ENCODE measurements at places on chromosomes 4 and X.

- DNase-seq: no peak
Measured at GRCh38 chrX:29407357-29407756, 808.0 kb upstream of the MAGEB2 start.

DNA sequence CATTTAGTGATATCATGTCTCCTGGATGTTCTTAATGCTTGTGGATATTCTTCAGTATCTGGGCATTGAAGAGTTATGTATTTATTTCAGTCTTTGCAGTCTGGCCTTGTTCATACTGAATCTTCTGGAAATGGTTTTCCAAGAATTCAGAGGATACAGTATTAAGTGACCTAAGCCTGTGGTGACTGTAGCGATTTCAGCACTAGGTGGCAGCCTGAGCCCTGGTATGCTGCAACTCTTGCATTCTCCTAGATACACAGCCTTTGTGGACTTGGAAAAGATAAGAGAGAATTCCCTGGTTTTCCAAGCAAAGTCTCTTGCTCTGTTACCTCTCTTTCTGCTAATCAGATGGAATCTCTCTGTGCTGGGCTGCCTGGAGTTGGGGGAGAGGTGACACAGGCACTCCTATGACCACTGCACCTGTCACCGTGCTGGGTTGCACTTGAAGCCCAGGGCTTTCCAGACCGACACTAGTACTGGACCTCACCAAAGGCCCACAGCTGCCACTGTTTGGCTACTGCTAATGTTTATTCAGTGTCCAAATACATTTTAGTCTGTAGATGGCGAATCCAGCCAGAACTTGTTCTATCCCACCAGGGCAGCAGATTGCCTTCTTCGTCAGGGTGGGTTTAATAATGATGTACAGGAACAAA is 19.3 kb upstream of the SPIN2A start:
- no peak for DNase-seq

DNA sequence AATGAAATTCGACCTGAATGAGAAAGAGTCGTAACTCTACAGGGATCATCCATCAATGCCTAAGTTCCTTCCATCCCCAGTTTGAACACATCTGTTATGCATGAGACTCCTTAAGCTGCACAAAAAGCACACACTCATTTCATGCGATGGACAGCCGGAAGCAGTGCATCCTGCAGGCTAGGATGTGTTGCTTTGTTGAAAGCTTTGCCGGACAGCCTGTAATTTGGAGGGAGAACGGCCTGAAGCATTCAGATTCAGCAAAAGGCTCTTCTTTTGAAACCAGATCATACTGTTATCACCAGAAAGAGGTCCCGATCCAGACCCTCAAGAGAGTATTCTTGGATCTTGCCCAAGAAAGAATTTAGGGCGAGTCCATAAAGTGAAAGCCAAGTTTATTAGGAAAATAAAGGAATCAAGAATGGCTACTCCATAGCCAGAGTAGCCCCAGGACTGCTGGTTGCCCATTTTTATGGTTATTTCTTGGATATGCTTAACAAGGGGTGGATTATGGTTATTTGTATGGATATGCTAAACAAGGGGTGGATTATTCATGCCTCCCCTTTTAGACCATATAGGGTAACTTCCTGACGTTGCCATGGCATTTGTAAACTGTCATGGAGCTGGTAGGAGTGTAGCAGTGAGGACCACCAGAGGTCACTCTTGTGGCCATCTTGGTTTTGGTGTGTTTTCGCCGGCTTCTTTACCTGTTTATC is 48.1 kb upstream of the DHRSX start:
- DNase-seq: no peak

DNA sequence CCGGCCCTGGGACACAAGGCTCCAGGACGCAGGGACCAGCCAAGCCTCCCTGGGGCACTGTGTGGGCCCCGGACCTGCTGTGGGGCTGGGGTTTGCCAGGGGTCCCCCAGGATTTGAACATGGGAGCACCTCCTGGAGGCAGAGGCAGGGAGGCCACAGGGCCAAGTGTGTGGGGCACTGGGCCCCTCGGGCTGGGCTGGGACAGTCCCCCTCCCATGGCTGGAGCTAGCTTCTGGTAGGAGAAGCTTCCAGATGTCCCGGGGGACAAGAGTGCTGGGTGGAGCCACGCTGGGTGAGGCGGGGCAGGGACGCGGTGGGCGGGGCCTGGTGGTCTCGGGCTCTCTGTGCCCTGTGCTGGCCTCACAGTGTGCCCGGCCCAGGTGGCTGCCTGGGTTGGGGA is 18.6 kb downstream of the FGFRL1 start:
- no peak for DNase-seq

DNA sequence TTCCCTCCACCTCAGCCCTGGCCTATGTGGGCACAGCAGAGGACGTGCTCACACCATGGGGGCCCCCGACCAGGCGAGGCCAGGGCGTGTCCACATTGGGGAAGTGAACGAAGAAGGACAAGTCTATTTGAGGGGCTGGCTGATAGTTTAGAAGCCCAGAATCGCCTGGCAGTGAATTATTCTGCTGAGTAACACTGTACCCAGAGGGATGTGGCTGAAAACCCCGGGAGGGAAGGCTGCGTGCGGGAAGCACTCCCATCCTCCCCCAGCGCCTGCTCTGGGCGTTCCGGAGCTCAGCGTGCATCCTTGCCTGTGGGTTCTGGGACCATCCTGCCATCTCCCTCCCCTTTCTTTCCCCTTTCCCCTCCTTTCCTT is 66.6 kb downstream of the TRMT44 start:
- DNase-seq: no peak

DNA sequence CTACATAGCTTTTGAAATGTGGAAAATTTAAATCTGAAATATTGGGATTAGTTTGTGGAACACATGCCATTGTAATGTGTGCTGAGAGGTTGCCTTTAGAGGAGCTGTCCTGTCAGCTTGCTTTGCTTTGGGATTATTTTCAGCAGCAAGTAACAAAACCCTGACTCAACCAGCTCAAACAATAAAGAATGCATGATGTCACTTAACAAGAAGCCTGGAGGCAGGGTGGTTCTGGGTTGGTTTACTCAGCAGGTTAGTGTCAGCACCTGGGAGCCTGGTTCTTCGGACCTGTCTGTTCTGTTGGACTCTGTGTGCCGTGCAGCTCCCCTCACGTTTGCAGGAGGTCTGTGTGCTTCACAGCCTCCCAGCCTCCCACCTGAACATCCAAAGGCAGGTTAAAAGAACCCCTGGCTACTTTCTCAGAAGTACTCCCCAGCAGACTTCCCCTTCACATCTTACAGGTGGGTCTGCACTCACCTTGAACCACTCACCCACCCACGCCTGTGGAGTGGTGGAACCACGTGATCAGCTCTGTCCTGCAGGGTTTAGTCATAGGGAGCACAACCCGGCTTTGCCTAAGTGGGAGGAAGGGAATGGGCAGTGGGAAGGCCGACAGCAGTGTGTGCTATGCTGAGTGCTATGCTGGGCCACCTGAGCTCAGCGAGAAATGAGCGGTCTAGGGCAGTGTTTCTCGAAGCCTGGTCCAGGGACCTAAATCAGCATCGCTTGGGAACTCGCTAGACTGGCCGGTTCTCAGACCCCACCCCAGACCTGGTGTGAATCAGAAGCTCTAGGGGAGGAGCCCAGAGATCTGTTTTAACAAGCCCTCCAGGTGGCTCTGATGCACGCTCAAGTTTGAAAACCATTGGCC is 20.4 kb downstream of the TMEM131L start:
- no peak for DNase-seq

DNA sequence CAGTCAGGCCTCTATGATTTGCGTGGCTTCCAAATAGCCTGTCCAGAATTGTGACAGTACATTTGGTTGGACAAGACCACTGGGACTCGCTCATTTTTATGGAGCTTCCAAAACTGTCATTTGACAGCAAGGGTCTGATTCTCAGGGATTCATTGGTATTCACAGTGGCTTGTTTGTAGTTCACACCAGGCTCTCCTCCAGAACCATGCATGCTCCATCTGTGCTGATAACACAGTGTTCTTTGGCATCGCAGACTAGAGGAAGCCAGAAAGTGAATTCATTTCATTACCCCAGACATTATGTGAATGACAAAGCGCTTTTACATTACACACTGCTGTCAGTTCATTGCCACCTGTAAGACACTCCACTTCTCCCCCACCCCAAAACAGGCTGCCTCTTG is 208.3 kb downstream of the ARHGAP10 start:
- DNase-seq: no peak

GRCh38 chr4:165609653-165610052 is 230.8 kb downstream of the CPE start:
- DNase-seq: no peak

DNA sequence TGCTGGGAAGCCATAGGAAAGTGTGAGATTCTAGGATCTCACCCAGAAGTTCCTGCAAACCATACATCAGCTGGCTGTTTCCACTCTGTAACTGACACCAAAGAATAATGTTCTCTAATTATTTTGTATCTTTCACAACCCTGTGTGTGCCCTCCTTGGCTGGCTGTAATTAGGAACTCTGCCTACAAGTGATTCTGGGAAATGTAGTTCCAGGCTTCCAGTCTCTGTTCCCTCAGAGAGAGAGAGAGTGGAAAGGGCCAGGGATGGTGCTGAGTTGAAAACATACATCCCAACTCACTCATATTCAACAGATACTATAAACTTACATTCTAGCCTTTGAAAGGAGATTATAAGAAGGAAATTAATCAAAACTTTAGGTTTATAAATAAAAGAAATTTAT is 57.5 kb upstream of the C1QTNF7 start:
- DNase-seq: no peak

DNA sequence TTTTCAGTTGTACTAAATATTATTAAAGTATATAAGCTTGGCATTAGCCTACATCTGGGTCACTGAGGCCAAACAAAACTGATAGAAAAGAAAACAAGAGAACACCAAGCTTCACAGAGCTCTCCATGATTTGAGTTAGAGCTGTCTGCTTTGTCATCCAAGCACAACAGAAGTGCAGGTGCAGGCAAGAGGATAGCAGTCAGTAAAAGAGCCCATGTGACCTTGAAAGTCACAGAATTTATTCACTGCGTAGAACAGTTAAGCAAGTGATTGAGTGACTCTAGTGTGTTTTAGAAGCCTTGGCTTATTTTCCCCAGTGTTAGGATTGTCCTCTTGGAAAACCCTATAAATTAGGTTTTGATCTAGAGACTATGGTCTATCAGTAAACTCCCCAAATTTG is 49.4 kb upstream of the PRDM5 start:
- no peak for DNase-seq

DNA sequence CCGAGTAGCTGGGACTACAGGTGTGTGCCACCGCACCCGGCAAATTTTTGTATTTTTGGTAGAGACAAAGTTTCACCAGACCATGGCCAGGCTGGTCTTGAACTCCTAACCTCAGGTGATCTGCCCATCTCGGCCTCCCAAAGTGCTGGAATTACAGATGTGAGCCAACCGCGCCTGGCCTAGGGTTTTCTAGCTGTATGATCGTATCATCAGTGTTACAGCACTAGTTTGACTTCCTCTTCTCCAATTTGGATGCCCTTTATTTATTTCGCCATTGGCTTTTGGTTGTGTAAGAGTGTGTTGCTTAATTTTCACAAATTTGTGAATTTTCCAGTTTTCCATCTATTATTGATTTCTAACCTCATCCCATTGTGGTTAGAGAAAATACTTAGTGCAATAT is 5.2 kb downstream of the TKTL1 start:
- DNase-seq: no peak

GRCh38 chrX:275967-276580 is 5.1 kb upstream of the PLCXD1 start:
- DNase-seq: no peak

- DNase-seq: no peak
Measured at GRCh38 chr4:11497972-11498371, 69.3 kb upstream of the HS3ST1 start.

GRCh38 chrX:38400389-38400910 is 48.0 kb downstream of the OTC start:
- no peak for DNase-seq

- DNase-seq: no peak
Measured at GRCh38 chr4:180054291-180054690, 2188.9 kb upstream of the TENM3 start.

DNA sequence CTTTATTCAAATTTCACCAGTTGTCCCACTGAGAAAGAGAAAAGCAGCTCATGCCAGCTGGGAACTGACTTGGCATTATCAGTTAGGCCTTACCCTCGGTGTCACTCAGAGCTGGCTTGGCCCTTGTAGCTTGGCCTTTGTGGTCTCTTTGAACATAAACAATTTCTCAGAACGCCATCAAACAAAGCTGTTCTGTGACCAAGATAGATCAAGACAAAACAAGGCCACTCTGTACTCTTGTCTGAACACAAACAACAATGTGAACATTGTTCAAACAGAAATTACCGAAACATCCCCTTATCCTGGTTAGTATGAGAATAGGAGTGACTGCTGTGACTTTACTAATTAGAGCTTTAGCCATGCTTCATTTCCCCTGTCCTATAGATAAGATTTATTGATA is 57.2 kb downstream of the DIPK2B start:
- peak; percentile 22 for DNase-seq

Data from substantia nigra (tissue), 51 donors.